Naive thymus-derived CD4-positive, alpha-beta T cell (primary cell): ENCODE measurements at places on chromosomes 2 and 18. TPM values are rescaled to one million over a fixed set of nuclear protein-coding genes. Genes with fewer than 3 reads are reported as not detected.

DNA sequence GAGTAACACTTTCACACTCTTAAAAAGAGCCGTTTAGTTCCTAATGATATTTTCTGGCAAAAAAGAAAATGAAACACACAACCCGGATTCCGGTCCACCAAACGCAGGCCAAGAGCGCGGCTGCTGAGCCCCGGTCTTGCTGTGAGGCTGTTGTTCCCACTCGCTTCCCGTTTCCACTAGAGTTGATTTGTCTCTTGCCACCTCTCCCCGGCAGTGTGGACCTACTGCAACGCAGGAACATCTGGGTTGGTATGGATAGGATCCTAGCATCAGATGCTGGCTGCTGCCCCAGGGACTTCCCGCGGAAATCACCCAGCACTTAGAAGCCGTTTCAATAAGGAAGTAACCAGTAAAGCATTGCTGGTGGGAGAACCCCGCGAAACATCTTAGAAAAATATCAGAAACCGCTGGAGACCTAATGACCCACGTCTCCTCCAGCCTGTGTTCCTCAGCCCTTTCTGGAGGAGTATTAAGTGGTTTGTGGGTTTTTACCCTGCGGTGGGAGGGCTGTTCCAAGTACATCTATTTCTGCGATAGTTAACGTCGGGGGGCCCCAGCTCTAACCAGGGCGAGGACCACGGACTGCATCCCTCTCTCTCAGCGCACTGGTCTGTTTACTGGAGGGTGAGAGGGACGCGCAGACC, 939 bp downstream of the DOCK10 start:
- peak; percentile 48 for DNase-seq

SUCLG1 gene
- polyA plus RNA-seq, result 85.8 TPM

- no peak for DNase-seq
These were observed 58.2 kb upstream of the PKDCC start for GRCh38 chr2:41989501-41990180.

DNA sequence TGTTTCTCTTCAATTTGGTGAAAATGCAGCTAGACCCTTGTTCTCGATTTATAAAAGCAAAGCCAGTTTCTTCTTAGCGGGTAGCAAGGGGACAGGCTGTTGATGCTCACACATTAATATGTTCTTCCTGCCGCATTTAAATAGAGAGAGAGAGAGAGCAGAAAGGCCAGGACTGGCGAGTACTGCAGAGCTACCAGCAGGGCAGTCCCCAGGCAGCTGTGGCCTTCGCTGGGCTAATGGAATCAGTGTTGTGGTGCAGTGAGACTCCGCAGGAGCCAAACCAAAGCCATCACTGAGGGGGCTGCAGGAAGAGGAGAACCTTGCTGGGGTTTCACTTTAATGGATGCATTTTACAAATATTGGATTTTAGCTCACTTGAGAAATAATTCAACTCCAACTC, 223.6 kb downstream of the ACTR3 start:
- DNase-seq, result no peak

GRCh38 chr2:223601018-223601417, 1.1 kb downstream of the SCG2 start:
- no peak for DNase-seq

SAG gene
- polyA plus RNA-seq, result not detected

DNA sequence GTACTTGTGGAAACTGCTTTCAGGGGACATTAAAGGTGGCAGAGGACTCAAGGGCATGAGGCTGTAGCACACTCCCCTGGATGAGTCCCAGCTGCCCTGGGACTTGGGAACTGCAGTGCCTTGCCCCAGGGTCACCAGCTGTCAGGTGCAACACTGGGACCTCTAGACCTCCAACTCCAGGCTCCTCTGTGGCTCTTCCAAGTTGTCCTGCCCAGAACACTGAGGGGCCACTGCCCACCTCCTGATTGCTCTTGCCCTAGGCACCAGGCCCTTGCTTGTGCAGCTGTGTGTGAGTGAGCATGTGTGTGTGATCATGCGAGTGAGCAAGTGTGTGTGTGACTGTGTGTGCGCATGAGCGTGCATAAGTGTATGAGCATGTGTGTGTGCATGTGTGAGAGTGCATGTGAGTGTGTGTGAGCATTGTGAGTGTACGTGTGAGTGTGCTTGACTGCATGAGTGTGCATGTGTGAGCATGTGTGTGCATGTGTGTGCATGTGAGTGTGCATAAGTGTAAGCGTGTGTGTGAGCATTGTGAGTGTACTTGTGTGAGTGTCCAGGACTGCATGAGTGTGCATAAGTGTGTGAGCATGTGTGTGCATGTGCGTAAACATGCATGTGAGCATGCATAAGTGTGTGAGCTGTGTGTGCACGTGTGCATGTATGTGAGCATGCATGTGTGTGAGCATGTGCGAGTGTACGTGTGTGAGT, 301.5 kb downstream of the NDUFA10 start:
- DNase-seq, result peak; percentile 4

DNA sequence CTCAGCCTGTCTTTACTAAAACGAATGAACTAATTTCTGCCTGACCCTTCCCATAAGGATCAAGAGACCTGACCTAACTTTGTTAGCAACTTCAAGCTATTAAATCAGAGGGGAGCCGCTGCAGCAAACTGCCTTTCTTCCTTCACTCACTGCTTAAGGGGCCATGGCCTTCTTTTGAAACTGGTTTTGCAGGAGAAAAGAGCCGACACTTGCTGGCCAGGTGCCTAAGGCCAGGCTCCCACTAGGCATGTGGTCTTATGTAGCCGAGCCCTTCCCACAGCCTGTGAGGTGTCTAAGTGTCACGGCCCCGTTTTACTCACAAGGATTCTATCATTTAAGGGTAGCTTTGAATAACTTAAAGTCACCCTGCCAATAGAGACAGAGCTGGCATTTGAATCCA, 130.8 kb downstream of the ZNF236 start:
- no peak for DNase-seq
